Heart right ventricle (tissue), 16 donors: ENCODE measurements at places on chromosomes 3 and 15. TPM values are rescaled to one million over a fixed set of nuclear protein-coding genes. Genes with fewer than 3 reads are reported as not detected.

Gene ROBO2
- 0.80 TPM for total RNA-seq

- DNase-seq, result peak; percentile 68
Measured at GRCh38 chr3:124688581-124689454, 41.4 kb upstream of the UMPS start.

- DNase-seq, result no peak
Measured at GRCh38 chr3:75305901-75306300, 358.2 kb upstream of the FRG2C start.

GRCh38 chr3:21804330-21804729 is 53.3 kb upstream of the ZNF385D start:
- DNase-seq, result no peak

Gene GRAMD2A
- total RNA-seq, result not detected

Gene A4GNT
- not detected for total RNA-seq

DNA sequence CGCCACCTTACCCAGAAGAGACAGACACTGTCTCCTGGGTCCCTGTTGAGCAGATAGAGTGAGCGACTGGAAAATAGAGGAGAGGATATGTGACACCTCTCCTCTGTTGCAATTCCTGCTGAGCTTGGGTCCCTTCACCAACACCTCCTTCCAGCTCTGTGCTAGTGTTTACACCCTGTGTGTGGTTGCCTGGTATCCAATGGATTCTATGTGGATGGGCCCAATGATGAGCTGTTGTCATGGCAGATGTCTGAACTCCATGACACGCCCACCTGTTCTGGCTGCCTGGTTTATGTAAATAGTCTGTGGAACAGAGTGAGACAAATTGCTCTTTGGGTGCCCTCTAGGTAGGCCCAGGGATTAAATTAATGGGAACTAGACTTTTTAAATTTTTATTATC is 23.7 kb downstream of the RBM5 start:
- no peak for DNase-seq

Gene MORC1
- not detected for total RNA-seq

- DNase-seq, result peak; percentile 50
Measured at GRCh38 chr3:61239871-61240270, 11.4 kb downstream of the FHIT start.

GRCh38 chr3:173397161-173398110 is at the start of gene NLGN1:
TSS of gene NLGN1 (plus strand) at chr3:173397744.
- peak; percentile 74 for DNase-seq

DNA sequence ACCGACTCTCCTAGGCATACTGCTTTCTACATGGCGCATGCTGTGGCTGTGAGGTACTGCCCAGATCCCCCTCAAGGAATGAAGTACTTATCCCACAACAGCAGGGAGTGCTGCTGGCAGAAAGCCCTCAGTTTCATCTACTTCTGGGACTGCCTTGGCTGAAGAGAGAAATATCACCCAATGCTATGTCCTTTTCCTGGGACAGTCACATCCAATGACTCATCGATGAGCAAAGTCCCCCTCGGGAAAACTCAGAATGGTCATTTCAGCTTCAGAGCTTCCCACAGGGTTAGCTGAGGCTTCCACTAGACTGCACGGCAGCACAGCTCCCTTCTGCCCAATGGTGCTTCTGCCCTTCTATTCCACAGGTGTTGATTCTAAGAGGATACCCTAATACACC is 3.6 kb upstream of the NMD3 start:
- DNase-seq, result no peak

Gene CLSTN2
- total RNA-seq, result 4.8 TPM

Gene CLDN16
- not detected for total RNA-seq

GRCh38 chr15:34239151-34239808 is 14.5 kb downstream of the EMC4 start:
- no peak for DNase-seq

DNA sequence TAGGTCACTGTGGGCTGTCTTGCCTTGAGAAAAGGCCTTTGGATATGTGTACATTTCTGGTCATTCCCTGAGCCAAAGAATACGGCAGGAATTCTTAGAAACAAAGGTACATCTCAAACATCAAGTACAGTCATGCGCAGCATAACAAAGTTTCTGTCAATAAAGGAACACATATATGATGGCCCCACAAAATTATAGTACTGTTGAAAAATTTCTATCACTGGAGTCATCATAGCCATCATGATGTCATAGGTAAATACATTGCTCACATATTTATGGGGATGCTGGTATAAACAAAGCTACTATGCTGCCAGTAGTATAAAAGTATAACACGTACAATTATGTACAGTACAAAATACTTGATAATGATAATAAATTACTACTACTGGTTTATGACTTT is 38.9 kb upstream of the NECTIN3 start:
- no peak for DNase-seq
